NCI-H2171 treated with DMSO at 0.1 percent for 48 hours (cell line): ENCODE measurements at places on chromosomes 6 and 20.

DNA sequence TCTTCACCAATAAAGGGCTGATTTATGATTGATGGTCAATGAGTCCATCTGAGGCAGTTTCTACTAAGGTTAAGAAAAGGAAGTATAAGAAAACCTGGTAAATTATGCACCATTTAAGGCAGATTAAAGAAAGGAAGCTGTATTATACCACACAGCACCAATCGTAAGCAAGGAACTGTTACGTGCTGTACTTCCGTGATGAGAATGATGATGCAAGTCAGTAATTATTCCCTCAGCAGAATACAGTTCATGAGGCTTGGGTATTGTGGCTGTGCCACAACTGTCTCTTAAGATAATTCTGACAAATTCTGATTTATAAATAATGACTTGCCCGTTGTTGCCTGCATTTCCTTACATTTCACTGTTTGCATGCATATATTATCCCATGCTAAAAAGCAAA lies 699.0 kb downstream of the HDGFL1 start:
- no peak for DNase-seq

GRCh38 chr20:60063739-60064380 lies 105.6 kb downstream of the CDH26 start:
- DNase-seq, result no peak

DNA sequence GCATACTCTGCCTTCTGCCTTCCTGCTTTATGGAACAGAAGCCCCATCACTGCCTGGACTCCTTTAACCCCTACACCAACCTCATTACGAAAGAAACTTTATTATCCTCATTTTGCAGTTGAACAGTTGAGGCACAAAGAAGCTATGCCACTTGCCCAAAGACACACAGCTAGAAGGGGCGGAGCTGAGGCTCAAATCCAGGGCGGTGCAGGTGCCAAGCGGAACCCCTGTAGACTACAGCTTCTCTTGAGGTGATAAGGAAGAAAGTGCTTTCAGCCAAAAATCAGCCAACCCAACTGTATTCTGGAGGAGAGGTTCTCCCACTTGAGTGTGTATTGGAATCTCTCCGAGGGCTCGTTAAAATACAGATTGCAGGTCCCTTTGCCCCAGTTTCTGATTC lies 90.5 kb downstream of the PRND start:
- DNase-seq, result no peak

DNA sequence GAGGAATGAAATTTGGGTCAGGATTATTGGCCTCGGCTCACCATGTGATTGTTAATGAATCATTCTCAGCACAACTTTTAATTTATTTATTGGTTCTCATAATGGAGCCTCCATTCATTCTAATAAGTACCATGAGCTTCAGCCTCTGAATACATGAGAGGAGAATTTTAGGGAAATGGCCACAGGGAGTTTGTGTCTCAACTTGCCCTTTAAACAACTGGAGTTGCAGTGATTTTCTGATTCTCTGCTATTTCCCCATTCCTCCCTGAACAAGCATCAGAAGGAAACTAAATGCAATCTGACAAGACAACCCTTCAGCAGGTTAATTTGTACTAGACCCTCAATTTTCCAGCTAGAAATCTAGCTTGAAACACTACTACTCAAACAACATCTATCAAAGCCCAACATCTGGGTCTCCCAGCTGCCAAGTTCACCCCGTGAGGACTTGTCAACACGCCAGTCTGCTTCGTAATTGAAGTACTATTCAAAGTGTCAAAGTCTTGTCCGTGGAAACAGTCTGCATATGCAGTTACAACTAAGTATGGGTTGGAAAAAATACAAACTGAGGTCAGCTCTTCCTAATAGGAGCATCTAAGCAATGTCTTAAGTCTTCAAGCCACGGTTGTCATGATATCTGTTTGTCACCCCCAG lies 235.4 kb downstream of the CDH4 start:
- DNase-seq, result no peak

DNA sequence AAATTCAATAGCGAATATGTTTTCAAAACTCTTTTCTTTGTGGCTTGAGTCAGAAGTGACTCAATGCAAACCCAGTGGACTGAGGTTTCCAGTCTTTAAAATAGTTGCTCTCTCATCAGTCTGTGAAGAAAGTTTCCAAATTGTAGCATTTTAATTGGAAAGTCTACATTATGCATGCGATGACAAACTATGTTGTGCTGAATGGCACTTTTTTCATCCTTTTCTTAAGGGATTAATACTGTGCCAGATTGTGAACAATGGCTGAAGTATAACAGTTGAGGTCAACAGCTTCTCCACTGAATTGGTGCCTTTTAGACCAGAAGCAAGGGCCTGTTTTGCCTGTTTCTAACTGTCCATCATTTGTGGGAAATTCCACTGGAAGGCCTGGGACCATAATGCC lies 377.1 kb downstream of the BTBD9 start:
- DNase-seq, result no peak

DNA sequence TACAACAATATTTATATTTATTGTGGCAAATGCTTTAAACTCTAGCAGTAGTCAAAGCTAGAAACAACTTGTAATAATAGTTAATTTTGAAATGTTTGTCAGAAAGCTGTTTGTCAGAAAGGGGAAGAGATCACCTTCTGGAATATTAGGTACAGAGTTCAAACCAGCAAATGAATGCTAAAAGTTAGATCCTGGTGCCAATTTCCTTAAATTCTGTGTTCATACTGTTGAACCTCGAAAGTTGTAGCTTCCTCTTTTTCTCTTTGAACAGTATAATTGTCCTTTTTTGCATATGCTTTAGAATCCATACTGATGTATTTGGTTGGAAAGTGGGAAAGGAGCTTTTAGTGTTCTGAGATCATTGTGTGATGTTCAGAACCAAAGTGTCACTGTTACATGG lies 22.4 kb downstream of the ITCH start:
- no peak for DNase-seq

DNA sequence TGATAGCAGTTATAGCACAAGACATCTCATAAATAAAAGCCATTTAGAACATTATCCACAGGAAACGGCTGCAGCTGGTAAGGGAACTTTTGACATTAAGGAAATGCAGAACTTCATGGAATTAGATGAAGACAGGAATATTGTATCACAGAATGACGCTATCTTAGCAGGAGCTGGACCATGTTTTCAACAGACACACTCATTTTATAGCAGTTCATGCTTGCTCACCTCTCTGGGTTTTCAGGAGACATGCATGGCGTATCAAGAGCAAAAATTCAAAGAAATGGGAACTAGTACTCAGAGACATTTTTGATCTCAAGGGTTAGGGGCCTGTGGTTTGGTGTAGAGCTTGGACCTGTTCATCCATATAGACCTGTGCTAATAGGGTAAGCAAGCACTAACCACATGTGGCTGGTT lies 125.0 kb downstream of the FYN start:
- DNase-seq, result no peak

- peak; percentile 96 for DNase-seq
Observed at GRCh38 chr6:5866547-5867051, 140.1 kb downstream of the NRN1 start.

DNA sequence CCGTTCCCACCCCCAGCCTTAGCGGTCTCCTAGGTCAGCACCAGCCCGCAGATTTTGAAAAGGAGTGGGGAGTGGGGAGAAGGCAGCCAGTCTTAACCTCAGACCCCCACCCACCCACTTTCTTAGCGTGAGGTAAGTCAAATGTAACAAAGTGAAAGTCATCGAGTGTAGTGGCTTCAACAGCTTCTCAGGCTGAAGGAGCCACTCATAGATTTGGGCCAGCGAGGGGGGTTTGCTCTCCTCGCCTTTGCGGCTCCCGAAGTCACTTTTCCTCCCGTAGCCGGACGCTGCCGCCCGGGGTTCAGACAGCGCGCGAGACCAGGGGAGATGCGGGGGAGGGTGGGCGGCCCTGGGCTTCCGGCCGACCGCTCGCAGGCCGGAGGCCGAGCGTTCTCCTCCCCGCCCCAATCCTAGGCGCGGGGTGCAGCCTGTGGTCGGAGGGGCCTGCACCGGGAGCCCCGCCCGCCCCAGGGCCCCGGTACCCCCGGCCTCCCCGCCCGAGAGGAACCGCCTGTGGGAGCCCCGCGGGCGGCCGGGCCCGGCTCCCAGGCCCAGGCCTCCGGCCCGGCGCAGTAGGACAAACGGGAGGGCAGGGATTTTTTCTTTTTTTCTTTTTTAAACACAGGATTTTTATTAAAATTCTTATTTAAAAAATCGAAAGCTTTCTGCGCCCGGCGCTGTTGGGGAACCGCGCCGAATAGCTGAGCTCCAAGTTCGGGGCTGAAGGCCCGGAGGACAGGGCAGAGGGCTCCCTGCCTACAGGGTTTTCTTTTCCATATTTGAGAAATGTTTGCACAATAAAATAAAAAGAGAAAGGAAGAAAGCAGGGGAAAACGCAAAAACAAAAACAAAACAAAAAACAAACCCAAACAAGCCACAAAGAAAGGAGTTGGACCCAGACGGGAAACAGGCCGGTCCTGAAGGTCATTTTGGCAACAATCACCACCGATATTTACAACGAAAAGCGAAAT lies 3.2 kb downstream of the NKX2-2 start:
- DNase-seq, result no peak

DNA sequence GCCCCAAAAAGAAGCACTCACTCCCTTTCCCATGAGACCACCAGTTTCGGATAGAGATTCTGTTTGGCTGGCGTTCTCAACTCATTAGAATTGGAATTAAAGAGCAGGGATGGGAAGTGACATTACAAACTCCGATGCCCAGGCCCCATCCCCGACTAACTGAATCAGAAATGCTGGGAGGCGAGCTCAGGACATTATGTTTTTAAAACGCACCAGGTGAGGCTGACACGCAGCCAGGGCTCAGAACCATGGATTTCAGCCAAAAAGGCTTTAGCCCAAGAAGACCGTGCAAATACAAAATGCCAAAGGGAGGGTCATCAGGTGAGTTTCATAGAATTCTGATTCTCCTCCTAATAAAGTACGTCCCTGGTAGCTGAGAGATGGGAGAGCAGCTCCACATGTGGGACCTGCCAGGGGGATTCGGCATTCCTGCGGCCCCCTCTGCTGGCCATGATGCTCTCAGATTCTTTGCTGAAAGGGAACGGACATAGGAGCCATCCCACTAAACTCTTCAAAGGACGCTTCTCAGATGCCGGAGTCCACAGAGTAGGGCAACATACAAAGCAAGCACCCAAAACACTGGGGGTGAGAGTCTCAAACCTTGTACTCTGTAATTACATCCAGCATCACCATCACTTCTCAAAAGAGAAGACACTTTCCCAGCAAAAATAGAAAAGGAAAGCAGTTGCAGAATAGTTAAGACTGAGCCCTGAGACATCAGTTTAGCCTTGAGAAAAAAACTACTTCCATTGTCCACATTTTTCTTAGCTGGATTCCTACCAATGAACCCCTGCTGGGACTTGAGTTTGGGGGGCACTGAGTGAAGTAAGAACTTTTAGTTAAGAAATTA lies 205.2 kb downstream of the BMP7 start:
- DNase-seq, result peak; percentile 12

DNA sequence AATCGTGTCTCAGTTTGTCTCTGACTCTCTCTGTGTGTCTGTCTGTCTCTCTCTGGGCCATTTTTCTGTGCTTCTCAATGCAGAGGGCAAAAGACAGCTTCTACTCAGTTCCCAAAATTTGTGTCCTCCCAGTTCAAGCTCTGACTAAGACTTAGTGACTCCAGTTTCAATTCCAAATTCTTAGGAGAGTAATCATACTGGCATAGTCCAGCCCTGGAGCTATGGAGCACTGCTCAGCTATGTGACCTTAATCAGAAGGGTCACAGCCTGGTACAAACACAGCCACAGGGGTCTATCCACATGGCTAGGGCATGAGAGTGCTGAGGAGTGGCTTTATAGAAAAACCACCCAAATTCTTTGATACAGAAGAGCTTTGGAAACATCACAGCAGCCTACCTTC lies 91.9 kb downstream of the FOXF2 start:
- no peak for DNase-seq

DNA sequence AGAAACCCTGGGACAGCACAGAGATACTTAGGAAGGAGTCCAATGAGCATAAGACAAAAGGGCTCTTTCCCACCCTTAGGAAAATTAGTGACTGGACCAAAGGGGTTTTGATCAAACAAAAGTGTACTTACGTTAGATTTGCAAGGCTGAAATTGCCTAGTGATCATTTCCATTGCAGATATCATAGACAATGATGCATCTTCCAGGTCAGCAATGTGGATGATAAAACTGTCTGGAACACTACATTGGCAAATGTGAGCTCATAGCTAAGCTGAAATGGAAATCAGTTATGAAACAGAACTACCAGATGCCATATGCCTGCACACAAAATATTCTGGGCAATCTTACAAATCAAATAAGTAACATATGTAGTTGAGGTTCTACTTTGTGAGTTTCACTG lies 34.0 kb downstream of the LY86 start:
- DNase-seq, result peak; percentile 55

GRCh38 chr6:139882977-139883728 lies 508.7 kb upstream of the CITED2 start:
- peak; percentile 16 for DNase-seq

DNA sequence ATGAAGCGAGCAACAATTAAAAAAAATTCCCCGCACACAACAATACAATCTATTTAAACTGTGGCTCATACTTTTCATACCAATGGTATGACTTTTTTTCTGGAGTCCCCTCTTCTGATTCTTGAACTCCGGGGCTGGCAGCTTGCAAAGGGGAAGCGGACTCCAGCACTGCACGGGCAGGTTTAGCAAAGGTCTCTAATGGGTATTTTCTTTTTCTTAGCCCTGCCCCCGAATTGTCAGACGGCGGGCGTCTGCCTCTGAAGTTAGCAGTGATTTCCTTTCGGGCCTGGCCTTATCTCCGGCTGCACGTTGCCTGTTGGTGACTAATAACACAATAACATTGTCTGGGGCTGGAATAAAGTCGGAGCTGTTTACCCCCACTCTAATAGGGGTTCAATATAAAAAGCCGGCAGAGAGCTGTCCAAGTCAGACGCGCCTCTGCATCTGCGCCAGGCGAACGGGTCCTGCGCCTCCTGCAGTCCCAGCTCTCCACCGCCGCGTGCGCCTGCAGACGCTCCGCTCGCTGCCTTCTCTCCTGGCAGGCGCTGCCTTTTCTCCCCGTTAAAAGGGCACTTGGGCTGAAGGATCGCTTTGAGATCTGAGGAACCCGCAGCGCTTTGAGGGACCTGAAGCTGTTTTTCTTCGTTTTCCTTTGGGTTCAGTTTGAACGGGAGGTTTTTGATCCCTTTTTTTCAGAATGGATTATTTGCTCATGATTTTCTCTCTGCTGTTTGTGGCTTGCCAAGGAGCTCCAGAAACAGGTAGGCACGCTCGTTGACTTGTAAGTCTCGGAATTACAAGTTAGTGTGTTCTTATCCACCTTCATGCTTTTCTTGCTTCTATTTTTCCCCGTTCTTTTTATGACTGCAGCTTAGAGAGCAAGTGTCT lies at the start of gene EDN1:
EDN1 (plus strand) TSS at position 429 of the 888 bp plus-strand sequence; CDS start at position 698, 269 bp downstream.
- peak; percentile 10 for DNase-seq

DNA sequence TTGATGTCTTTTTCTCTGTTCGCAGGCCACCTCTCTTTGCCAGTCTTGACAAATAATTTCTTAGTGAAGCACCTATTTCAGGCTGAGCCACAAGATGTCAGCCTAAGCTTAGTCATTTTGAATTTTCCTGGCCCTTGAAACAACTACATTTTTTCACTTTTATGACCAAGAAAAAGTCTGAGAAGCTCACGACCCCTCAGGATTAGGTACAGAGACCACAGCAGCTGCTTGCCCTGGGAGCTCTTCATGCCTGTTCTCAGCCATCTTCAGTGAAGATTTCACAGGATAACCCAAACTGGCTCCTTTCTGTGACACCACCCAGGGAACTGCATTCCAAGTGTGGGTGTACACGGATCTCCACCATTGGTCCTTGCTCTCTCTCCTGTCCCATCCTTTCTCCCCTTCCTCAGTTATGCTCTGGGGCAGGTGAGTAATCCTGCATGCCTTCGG lies 38.4 kb upstream of the SPTLC3 start:
- DNase-seq, result peak; percentile 43

GRCh38 chr6:166708460-166708859 lies 81.4 kb upstream of the RPS6KA2 start:
- no peak for DNase-seq

GRCh38 chr6:170143401-170144150 lies 147.3 kb downstream of the DLL1 start:
- DNase-seq, result no peak
